ENCODE measurements at places on chromosomes 13 and 19. TPM values are rescaled to one million over a fixed set of nuclear protein-coding genes. Genes with fewer than 3 reads are reported as not detected.

GRCh38 chr13:25857830-25858229 lies 194.0 kb downstream of the SHISA2 start:
- DNase-seq = no peak

DNA sequence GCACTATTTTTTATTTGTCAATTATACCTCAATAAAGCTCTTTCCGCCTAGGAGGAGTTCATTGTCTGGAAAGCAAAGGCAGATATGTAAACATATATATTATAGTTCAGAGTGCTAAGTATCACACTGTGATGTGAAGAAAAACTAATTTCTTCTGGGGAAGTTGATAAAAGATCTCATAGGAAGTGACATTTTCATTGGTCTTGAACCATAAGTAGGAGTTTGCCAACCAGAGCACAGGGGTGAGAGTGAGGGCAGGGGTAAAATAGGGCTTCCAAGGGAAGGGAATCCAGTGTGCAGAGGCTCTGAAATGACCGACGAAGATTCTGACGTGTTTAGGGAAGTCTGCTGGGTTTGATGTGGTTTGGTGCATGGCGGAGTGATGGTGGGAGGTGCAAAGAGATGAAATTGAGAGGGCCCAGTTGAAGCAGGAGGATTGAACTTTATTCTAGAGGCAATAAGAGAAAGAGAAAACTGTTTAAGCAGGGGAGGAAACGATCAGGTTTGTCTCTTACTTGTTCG lies 780 bp upstream of the GTF2F2 start:
- peak; percentile 78 for DNase-seq

DNA sequence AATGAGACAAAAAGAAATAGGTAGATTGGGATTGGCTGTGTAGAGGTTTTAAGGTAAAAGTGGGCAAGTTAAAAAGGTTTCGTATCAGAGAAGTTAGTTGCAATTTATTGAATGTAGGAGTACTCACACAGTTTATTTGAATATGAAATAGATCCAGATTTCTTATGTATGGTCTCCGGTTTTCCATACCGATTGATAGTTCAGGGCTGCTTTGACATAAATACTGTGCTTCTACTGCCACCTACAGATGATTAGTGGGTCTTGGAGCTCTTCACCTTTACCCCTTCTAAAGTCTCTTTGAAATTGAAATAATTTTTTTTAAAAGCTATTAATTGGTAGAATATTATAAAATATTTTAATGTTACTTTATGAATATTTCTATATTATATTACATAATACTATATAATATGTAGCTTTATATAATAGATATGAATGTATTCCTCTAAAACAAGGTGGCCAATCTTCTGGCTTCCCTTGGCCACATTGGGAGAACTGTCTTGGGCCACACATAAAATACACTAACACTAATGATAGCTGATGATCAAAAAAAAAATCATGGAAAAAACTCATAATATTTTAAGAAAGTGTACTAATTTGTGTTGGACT lies 7.7 kb upstream of the GPR18 start:
- peak; percentile 68 for DNase-seq

DNA sequence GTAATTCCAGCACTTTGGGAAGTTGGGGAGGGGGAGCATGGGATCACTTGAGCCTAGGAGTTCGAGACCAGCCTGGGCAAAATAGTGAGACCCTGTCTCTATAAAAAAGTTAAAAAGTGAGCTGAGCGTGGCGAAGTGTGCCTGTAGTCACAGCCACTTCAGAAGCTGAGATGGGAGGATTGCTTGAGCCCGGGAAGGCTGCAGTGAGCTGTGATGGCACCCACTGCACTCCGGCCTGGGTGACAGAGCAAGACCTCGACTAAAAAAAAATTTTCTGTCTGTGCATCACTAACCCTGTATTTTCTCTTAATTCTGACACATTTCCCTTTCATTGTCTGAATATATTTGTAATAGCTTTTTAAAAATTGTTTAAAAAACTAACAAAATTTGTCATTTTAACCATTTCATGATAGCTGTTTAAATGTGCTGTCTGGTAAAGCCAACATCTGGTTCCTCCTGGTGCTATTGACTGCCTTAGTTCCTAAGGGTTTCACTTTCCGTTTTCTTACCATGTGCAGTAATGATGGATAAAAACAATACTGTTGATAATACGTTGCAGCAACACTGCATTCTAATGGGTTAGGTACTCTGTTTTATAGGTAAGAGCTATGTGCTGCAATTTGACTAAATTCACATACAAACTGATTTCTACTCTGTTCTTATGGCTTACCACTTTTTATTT lies 29.7 kb downstream of the LATS2 start:
- no peak for DNase-seq

- DNase-seq = no peak
These were observed 300.5 kb downstream of the PCDH17 start for GRCh38 chr13:57932061-57932460.

DNA sequence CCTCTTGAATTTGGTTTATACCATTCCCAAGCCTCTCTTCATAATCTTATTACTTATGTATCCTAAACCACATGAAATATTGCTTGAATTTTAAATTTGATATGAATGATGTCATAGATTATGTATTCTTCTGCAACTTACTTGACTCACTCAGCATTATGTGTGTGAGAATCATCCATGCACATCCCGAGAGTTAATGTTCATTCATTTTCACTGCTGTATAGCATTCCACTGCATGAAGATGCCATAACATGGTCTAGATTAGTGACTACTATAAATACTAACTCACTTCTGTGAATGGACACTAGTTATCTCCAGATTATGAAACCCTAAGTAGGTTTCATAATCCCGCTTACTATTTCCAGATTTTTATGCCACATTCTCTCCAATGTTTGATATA lies 25.0 kb upstream of the RAP2A start:
- no peak for DNase-seq

DNA sequence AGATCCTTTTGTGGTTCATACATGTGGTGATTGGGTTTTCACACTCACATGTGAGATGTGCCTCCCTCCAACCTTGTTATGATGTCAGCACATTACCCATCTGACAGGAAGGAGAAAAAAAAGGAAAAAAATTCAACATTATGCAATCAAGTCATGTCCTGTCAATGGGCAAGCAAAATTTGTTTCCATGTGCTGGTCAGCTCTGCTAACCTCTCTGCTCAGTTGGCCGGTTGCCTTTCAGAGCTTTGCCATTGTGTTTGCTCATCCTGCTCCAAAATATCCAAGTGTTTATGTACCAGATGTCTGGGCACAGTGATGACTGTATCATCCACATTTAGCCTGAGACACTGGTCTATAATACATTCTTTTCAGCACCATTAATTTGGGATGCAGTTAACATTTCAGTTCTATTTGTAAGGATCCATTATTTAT lies 27.0 kb upstream of the METTL21C start:
- DNase-seq = peak; percentile 56

DNA sequence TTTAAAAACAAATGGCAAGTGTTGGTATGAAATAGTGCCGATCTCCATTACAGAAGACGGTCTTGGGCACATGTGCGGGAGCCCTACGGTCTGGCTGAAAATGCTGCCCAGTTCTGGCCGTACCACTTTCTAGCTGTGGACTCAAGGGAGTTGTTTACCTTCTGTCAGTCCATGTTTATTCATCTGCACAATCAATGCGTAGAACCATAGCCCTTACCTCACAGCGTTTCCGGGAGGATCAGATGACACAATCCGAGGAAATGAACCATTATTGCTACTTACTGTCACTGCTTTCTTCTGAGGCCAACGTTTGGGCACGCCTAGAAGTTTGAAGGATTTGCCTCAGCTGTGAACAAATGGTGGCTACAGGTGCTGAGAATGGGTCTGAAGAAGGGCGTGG lies 31.2 kb downstream of the GADD45B start:
- no peak for DNase-seq

DNA sequence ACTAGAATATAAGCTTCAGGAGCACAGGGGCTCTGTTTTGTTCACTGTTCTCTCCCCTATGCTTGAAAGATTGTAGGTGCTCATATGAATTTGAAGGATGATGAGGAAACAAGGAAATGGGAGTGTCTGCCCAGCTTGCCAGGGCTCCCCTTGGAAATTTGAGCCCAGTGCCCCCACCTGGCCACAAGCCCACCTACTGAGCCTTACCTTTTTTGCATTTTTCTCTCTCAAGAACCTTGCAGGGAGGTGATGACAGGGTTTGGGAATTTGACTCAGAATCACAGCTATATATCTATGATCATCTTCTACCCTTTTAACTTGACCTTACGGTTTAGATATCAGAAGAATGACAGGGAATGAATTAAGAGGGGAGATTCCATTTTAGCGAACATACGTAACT lies 33.8 kb downstream of the SERP2 start:
- no peak for DNase-seq

DNA sequence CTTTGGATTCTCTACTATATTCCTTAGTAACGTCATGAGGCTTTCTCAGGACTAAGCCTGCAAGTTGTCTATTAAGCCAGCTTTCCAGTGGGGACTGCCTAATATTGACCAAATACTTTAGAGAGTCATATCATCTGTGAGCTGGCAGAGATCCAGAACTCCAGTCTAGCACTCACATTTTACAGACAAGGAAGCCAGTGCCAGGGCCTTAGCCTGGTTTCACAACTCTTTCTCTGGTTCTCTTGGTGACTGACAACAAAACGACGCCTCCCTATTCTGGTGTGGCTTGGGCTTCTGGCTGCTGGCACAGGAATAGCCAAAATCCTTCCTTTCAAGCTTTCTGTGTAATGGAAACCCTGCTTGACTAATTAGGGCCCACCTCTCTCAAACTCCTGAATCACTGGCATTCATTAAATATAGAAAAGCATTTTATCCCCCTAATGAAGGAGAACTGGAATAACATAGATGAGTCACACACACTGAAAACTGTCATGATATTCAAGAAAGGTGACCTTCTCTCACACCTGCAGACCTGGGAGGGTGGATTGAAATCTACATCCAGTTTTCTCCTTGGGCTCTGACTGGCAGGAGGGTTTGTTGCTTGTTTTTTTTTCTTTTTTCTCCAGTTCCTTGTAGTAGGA lies 75.2 kb upstream of the UBL3 start:
- peak; percentile 70 for DNase-seq

GRCh38 chr19:48506138-48506733 lies 5.4 kb downstream of the LMTK3 start:
- DNase-seq = no peak

- no peak for DNase-seq
These were observed 153.5 kb downstream of the DLEU7 start for GRCh38 chr13:50690006-50690405.

DNA sequence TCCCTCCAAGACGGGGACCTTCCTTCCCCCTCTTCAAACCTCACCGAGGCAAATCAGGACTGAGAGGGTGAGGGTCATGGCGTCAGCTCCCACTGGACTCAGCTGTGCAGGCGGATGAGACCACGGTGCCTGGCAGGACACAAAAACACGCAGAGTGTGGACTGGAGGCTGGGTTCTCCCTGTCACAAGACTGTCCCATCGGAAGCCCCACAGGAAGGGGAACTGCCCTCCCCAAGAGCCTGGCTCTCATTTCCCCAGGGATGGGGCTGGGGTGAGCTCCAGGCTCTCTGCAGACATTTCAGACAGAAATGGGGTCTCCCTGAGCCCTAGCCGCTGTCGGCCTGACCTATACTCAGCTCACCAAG lies at the start of gene LILRB5:
TSS of gene LILRB5 (minus strand) at position 158 of the 365 bp plus-strand sequence. CDS start at position 78, 80 bp downstream.
- no peak for DNase-seq

- no peak for DNase-seq
These were observed 428.1 kb downstream of the ITGBL1 start for GRCh38 chr13:101880581-101880980.

GRCh38 chr19:49895566-49896297 lies 955 bp downstream of the IL4I1 start:
- DNase-seq = no peak

- no peak for DNase-seq
These were observed 18.3 kb downstream of the PCID2 start for GRCh38 chr13:113190181-113190580.

- DNase-seq = no peak
These were observed 91.0 kb upstream of the SLC15A1 start for GRCh38 chr13:98843482-98843877.

- peak; percentile 5 for DNase-seq
These were observed 31.9 kb downstream of the RFXAP start for GRCh38 chr13:36850790-36851438.

- no peak for DNase-seq
These were observed 2.1 kb upstream of the CEACAM7 start for GRCh38 chr19:41689993-41690800.

- peak; percentile 48 for DNase-seq
These were observed 100.2 kb upstream of the MBNL2 start for GRCh38 chr13:97121894-97122293.

DNA sequence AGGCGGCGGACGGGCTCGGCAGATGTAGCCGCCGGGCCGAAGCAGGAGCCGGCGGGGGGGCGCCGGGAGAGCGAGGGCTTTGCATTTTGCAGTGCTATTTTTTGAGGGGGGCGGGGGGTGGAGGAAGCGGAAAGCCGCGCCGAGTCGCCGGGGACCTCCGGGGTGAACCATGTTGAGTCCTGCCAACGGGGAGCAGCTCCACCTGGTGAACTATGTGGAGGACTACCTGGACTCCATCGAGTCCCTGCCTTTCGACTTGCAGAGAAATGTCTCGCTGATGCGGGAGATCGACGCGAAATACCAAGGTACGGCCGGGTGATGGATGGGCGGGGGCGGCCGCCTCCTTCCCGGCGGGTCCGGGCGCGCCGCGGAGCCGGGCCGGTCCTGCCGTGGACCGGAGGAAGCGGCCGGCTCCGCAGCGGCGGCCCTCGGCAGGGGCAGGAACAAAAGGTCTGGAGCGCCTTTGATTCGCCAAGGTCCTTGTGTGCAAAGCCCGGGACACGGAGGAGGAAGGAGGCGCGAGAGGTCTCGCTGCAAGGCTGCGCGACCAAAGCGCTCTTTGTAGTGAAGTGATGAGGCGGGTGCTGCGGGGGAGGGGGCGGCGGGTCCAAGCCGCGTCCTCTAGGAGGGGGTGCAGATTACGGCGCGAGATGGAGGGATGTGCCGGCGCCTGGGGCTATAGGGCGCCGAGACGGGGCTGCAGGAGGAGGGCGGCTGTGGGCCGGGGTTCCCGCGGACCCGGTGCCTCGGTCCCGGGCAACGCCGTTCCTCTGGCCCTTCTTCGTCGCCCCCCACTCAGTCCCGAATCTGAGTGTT lies 689 bp downstream of the ING1 start:
- peak; percentile 58 for DNase-seq

The CYP2A7 gene
- not detected for polyA plus RNA-seq

The HSPB6 gene
- polyA plus RNA-seq = 0.76 TPM

The ZNF471 gene
- polyA plus RNA-seq = 0.83 TPM

The DENND1C gene
- 10.4 TPM for polyA plus RNA-seq

The PRR12 gene
- 3.9 TPM for polyA plus RNA-seq

The SMIM24 gene
- 0.75 TPM for polyA plus RNA-seq
